Esophagus mucosa (tissue), 1 donor: ENCODE measurements at places on chromosomes 16 and 17.
A peak's percentile ranks its signal among the peaks of the same experiment; 100 is the strongest.

GRCh38 chr16:73998707-73999106 is 297.9 kb upstream of the PSMD7 start:
- no peak for ATAC-seq

DNA sequence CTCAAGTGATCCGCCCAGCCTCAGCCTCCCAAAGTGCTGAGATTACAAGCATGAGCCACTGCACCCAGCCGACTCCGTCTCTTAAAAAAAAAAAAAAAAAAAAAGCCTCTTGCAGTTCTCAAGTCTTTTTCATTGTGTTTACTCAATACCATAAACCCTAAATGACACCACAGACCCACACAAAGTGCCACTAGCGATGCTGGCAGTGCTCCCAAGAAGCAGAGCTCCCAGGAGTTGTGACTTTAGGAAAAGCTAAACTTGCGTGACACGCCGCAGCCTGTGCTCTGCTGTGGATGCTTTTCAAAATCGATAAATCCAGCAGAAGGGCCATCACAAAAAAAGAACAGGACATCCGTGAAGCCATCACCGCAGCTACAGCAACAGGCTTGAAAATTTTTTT is 114.7 kb downstream of the ANKRD11 start:
- ATAC-seq: no peak

- ATAC-seq: peak; percentile 37
Measured at GRCh38 chr17:35774499-35774898, 13.8 kb downstream of the C17orf50 start.

DNA sequence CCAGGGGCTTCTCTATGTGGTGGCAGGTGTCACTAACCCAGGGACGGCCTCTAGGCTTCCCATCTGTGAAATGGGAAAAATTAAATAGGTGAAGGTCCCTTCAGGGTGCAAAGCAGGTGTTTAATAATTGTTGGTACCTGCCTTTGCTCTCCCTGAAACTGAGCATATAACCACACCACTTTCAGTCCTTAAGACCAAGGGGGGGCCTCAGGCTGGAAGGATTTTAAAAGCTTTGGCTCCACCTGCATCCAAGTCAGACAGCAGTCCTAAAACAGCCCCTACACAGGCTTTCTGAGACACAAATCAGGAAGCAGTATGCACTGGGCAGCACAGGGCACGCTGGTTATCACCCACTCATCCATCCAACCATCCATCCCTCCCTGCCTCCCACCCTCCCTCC is 55.0 kb downstream of the TK2 start:
- ATAC-seq: no peak

- no peak for ATAC-seq
Measured at GRCh38 chr16:75023009-75023408, 24.2 kb downstream of the ZNRF1 start.

DNA sequence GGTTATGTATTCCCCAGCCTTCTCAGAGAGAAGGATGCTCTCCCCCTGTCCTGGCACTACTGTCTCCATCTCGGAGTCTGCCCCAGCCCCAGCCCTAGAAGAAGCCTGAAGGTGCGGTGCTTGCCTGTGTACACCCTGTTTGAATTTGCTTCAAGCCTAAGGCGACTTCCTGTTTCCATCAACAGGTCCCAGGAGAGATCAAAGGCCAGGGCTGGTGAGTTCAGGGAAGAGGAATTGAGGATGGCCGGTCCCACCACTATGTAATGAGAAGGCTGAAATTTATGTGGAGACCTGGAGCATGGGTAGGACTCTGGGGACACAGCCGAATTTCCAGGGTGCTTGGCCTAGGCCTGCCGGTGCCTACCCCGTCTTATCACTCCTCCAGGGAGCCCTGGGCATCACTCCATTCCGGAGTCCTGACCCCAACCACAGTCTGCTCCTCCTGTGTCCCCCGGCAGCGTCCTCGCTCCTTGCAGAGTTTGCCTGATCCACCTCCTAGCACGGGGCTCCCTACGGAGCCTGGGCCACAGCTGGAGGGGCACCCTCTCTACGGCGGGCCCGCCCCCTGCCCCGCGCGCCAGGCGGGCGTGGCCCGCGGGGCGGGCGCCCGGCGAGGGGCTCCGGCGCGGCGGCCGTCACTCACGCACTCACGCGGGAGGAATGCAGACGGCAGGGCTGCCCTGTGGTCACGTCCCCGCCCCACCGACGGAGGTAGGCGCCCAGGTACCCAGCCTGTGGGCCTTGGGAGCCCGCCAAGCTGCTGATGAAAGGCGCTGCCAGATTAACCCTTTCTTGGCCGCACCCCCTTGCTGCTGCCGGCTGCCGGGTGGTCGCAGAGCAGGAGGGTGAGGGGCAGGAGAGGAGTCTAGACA is 53.8 kb upstream of the TAC4 start:
- peak; percentile 59 for ATAC-seq

GRCh38 chr16:79430191-79430678 is 170.3 kb downstream of the MAF start:
- ATAC-seq: no peak

- no peak for ATAC-seq
Measured at GRCh38 chr16:12016291-12016947, 39.9 kb downstream of the SNX29 start.

- no peak for ATAC-seq
Measured at GRCh38 chr16:65059406-65059980, 62.4 kb downstream of the CDH11 start.

- ATAC-seq: peak; percentile 64
Measured at GRCh38 chr16:81604960-81605383, 160.4 kb downstream of the CMIP start.

GRCh38 chr16:82016263-82016662 is 5.0 kb upstream of the SDR42E1 start:
- ATAC-seq: peak; percentile 23

DNA sequence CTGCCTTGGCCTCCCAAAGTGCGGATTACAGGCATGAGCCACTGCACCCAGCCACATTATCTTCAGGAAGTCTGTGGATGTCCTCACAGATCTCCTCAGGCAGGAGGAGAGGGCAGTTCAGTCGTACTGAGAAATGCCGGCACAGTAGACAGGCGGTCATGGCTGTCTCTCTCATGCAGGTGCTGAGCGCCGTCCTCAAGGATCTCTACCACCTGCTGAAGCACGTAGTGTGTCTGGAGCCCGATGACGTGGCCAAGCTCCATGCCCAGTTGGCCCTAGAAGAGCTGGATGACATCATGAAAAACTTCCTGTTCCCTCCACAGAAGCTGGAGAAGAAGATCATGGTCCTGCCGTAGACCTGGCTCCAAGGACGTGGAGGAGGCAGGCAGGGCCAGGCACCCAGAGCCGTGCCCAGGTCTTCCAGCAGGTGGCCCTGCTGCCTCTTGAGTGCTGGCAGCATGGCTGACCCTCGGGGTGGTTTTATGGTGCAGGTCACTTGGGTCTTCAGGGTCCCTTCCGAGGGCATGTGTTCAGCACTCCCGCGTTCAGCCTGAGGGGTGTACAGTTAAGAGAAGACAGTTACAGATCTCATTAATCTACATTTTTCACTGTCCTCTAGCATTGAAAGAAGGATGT is 22.0 kb upstream of the HAS3 start:
- peak; percentile 42 for ATAC-seq

- peak; percentile 5 for ATAC-seq
Measured at GRCh38 chr16:87860553-87861299, 8.6 kb downstream of the SLC7A5 start.

- ATAC-seq: no peak
Measured at GRCh38 chr17:76810956-76811355, 57.2 kb upstream of the MGAT5B start.

DNA sequence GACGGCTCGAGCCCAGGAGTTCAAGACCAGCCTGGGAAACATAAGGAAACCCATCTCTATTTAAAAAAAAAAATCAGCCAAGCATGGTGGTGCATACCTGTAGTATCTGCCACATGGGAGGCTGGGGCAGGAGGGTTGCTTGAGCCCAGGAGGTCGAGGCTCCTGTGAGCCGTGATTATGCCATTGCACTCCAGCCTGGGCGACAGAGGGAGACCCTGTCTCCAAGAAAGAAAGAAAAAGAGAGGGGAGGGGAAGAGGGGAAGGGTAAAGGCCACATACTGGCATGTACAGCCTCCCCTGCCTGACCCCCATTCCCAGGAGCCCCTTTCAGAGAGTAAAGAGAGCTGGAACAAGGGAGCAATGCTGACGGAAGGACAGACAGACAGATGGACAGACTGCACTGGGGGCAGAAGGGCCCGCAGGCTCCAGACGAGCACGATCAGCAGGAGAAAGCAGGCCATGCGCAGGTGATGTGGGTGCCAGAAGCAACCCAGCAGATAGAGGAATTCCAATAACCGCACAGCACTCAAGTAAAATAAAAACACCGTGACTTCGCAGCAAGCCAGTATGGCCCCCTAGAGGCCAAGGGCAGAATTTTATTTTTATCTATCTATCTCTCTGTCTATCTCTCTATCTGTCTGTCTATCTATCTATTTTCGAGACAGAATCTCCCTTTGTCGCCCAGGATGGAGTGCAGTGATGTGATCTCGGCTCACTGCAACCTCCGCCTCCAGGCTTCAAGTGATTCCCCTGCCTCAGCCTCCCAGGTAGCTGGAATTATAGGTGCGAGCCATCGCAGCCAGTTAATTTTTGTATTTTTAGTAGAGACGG is 27.1 kb upstream of the SNN start:
- ATAC-seq: peak; percentile 48

- peak; percentile 94 for ATAC-seq
Measured at GRCh38 chr17:41464682-41465081, 2.5 kb downstream of the KRT32 start.

- ATAC-seq: no peak
Measured at GRCh38 chr16:57131351-57131970, 39.1 kb downstream of the CPNE2 start.

GRCh38 chr16:57092786-57093411 is 516 bp downstream of the CPNE2 start:
- ATAC-seq: peak; percentile 28

DNA sequence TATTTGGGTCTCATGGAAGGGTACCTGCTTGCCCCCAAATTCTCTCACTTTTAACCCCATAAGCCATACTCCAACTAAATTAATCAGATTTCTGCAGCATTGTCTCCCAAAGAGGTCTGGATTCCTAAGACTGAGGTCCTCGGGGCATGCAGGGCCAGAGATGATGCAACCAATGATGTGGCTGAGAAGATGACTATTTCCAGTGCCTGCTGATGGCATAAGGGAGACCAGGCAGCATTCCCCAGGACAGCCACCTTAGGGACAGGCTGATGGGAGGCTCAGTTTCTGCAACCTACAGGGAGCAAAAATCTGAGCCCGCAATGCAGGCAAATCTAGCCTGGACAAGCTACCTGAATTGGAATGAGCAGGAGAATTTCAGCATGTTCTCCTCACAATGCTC is 76.8 kb upstream of the ASIC2 start:
- ATAC-seq: no peak

- peak; percentile 68 for ATAC-seq
Measured at GRCh38 chr17:72387487-72387886, 266.7 kb downstream of the SOX9 start.

DNA sequence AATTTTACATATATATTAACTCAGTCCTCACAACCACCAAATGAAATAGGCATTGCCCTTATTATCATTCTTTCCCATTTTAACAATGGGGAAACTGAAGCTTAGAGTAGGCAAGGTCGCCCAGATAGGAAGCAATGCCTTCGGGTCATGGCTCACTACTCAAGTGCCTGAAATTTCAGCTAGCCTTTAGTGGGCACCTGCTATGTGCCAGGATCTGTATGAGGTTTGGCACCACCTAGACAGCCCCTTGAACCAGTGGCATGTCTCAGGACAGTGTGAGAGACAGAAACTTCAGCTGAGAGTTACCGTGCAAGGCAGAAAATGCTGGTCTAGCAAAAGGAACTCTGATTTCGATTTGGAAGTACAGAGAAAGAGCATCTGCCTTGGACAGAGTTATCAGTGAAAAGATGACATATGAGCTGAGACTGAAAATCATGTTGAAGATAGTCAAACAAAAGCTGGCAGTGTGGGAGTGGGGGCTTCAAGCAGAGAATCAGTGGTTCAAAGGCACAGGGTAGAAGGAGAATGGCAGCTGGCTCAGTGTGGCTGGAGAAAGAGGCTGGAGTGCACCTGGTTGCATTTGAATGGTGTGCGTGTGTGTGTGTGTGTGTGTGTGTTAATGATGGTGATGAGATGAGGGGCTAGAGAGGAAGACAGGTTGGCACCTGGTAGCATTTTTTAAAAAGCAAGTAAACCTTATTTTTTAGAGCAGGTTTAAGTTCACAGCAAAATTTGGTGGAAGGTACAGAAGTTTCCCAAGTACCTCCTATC is 29.1 kb downstream of the CDH13 start:
- ATAC-seq: no peak

- ATAC-seq: no peak
Measured at GRCh38 chr17:64339516-64340490, 50.9 kb downstream of the PECAM1 start.

GRCh38 chr17:80025140-80025539 is 10.5 kb downstream of the TBC1D16 start:
- ATAC-seq: peak; percentile 70

DNA sequence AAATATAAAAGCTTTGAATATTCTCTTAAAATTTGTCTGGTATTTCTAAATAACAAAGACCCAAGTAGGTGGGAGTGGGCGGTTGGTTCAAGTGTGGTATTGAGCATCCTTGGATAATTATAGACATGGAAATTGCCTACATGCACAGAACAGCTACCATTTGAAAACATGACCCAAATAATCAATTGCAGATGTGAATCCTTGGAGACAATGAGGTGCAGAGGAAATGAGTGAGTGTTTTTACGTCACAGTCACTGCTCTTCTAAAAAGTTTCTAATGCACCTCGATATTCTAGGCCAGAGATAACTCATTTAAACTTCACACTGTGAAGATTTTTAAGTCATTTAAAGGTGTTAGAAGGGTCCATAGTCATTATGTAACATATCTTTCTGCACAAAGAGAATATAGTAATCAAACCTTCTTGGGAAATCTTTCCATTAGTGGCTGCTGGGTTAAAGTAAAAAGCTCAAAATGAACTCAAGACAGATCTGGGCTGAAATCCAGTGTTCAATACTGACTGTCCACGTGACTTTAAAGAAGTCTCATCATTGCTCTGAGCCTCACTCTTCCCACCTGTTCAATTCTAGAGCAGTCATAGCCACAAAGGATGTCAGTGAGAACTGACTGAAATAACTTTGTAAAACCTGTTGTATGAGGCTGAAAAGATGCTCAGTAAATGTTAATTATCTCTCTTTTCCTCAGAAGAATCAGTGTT is 144.5 kb downstream of the CDH11 start:
- ATAC-seq: no peak

GRCh38 chr16:57797526-57798266 is 4.6 kb downstream of the KIFC3 start:
- ATAC-seq: peak; percentile 77

- peak; percentile 32 for ATAC-seq
Measured at GRCh38 chr17:62653002-62653825, 25.7 kb downstream of the MRC2 start.

GRCh38 chr17:6232732-6233101 is 162.5 kb downstream of the WSCD1 start:
- ATAC-seq: no peak

- no peak for ATAC-seq
Measured at GRCh38 chr17:61720016-61720795, 129.2 kb upstream of the NACA2 start.

DNA sequence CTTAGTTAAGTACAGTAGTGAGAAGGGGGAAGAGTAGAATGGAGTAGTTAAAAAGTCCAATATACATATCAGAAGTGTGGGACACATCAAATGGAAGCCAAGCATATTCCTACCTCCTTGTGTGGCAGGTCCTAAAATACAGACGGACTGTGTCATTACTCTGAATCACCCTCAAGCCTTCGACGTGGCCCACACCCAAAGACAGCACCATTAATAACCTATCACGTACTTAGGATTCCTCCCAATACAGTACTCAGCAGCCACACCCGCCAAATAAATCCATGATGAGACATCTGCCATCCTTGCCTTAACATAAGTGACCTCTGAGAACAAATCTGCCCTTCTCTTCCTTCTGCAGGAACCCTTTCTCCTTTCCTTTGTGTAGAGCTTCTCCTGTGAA is 38.9 kb downstream of the UBE2G1 start:
- ATAC-seq: peak; percentile 91

- no peak for ATAC-seq
Measured at GRCh38 chr17:10368561-10368960, 4.2 kb downstream of the MYH13 start.
